ENCODE measurements at places on chromosomes 5 and 9. TPM values are rescaled to one million over a fixed set of nuclear protein-coding genes. Genes with fewer than 3 reads are reported as not detected.

DNA sequence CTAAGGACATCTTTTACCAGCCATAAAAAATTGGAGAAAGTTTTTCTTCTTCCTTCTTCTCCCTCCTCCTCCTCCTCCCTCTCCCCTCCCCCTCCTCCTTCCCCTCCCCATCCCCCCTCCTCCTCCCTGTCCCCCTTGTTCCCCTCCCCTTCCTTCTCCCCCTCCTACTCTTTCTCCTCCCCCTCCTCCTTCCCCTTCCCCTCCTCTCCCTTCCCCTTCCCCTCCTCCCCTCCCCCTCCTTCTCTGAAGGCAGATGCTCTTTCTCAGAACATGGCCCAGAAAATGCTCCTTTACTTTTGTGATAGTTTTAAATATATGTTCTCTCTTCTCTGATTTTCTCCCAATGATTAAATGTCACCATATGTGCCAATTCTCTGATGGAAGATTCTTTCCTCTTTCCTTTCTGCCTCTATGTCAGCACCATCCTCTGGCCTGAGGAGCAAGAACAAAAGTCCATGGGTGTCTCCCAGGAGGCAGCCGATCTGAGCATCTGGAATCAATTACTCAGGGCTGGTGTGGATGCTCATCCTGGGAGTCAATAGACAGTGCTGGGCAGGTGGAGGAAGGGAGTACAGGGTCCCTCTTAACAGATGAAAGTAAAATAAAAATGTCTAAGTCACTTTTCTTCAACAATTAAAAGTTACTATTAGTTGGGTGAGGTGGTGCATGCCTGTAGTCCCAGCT is 63.0 kb upstream of the GNA14 start:
- DNase-seq, result no peak

DNA sequence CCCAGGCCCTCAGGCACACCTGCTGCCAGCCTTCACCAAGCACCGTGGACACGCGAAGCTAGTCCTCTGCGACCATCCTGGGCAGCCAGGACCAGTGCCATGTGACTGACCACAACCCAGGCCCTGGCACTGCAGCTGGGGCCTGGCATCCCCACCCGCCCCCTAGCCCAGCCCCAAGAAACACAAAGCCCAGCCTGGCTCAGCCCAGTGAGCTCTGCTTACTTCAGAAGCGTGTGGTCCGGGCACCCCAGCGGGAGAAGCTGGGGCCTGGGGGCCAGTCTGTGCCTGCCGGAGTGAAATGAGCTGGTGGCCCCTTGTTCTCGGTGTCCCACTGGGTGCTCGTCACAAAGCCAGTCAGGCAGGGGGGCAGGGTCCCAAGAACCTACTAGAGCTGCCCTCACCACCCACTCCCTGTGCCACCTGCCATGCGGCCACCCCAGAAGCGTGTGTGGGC is 87.9 kb downstream of the KCNT1 start:
- DNase-seq, result no peak

DNA sequence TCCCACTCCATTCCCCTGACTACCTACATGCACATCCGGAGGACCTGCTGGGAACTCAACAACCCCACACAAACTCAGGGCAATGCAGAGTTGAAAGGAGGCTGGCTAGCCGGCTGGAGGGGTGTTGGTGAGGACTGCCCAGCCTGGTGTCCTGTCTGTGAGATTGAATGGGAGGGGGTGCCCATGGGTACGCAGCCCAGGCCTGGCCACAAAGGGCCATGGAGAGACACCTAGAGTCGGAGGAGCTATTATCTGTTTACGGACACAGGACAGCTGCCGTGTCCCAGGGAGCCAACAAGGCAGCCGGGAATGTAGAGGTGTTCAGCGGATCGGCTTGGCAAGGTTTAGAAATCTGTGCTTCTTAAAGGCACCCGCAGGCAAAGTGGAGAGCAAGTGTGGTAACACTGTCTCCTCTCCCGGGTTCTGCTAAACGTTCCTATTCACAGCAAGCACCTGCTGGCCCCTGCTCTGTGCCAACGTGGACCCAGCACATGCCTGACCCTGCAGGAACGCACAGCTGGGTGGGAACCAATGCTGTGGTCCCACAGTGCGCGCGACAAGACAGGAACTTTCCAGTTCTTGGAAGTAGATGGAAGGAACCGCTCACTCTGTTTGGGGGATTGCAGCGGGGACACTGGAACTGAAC is 166.7 kb downstream of the DAB2IP start:
- no peak for DNase-seq

TXNDC8 gene
- not detected for total RNA-seq

CFAP157 gene
- not detected for total RNA-seq
